ENCODE measurements at places on chromosomes 6 and 20.

DNA sequence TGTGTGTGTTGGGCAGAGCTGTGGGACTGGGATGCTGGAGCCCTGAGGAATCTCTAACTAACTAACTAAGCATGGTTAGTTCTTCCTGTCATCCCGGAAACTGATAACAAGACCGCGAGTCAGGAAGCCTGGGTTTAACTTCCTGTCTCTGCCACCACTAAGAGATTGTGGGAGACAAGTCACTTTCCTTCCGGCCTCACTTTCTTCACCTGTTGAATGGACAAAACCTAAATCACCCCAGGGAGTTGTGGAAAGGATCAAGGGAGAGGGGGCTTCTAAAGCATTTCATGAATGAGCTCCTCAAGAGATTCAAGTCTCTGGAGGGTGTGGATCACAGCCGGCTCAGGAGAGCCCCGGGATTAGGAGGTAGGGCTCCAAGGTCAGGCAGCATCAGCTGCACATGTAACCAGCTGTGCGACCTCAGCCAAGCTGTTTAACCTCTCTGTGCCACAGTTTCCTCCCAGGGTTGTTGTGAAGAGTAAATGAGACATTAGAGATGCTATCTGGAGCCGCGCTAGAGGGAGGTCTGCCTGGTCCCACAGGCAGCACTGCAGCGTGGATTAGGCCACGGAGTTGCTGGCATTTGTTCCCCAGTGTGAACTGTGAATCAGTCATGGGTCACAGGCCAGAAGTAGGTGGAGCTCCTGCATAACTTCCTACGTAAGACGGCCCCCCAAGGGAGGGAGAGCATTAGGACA, 105.1 kb downstream of the TOX2 start:
- no peak for DNase-seq

GRCh38 chr6:48839206-48839605, 623.8 kb downstream of the MMUT start:
- no peak for DNase-seq

GRCh38 chr6:169785566-169785965, 34.1 kb downstream of the ERMARD start:
- DNase-seq, result no peak

GRCh38 chr6:166286839-166287271, 21.3 kb downstream of the PRR18 start:
- no peak for DNase-seq

- DNase-seq, result no peak
These were observed 4.1 kb upstream of the GPR63 start for GRCh38 chr6:96841345-96841744.
